ENCODE measurements at places on chromosomes 1 and 21. TPM values are rescaled to one million over a fixed set of nuclear protein-coding genes. Genes with fewer than 3 reads are reported as not detected.

Gene S1PR1
- 10.6 TPM for total RNA-seq

Gene GBP1
- 62.5 TPM for total RNA-seq

GRCh38 chr1:23224739-23225648 lies 7.7 kb upstream of the HTR1D start:
- peak; percentile 52 for DNase-seq

GRCh38 chr1:2447276-2448097 lies 28.6 kb upstream of the PLCH2 start:
- DNase-seq, result no peak

GRCh38 chr1:45375104-45376090 lies 35.2 kb upstream of the MUTYH start:
- DNase-seq, result no peak

DNA sequence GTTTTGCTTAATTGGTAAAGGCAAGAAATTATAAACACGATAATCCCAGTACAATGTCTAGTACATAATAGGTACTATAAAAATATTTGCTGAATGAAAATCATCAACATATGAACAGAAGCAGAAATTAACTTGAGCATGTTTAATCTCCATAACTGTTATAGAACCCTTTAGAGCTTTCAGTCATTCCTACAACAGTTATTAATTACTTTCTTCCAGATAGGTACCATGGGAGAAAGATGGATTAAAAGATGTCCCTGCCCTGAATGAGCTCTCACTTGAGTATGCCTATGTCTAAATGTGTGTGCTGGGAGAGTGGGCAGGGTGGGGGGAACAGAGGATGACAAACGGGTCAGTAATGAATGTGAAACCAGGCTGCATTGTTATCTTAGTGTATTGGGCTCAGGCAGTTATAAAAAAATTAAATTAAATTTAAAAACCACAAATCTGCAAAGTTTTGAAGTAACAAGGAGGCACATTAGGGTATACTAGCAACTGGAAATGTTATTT lies 2.4 kb downstream of the EPS15 start:
- DNase-seq, result peak; percentile 11

DNA sequence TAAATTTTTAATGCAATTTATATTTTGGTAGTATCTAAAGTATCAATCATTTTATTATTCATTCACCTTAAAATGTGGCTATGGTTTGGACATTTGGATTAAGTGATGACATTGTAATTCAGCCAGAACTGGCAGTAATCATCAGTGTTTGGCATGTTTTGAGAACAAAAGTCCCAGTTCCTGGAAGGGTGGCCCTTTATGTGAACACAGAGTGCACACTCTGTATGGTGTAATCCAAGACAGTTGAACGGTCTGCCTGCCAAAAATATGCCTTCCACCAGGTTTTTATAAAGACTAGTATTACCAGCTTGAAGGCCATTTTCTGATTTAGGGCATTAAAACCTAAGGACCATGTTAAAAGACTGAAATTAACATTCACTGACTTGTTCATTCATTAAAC lies 448.7 kb downstream of the LTN1 start:
- no peak for DNase-seq

Gene PCP4L1
- 0.26 TPM for total RNA-seq

GRCh38 chr1:224786533-224787250 lies 142.8 kb upstream of the DNAH14 start:
- DNase-seq, result peak; percentile 58

Gene WLS
- 171 TPM for total RNA-seq

DNA sequence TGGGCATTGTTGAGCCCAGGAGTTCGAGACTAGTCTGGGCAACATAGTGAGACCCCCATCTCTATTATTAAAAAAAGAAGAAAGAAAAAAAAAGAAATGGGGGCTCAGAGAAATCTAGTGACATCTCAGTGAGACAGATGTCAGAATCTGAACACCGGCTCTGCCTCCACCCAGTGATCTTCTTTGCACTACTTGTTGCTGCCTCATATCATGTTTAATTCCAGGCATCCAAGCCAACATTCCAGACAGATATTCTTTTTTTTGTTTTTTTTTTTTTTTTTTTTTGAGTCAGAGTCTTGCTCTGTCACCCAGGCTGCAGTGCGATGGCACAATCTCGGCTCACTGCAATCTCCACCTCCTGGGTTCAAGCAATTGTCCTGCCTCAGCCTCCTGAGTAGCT lies 5.0 kb upstream of the ARL8A start:
- no peak for DNase-seq

GRCh38 chr21:28856588-28857250 lies 136.0 kb downstream of the LTN1 start:
- DNase-seq, result no peak

DNA sequence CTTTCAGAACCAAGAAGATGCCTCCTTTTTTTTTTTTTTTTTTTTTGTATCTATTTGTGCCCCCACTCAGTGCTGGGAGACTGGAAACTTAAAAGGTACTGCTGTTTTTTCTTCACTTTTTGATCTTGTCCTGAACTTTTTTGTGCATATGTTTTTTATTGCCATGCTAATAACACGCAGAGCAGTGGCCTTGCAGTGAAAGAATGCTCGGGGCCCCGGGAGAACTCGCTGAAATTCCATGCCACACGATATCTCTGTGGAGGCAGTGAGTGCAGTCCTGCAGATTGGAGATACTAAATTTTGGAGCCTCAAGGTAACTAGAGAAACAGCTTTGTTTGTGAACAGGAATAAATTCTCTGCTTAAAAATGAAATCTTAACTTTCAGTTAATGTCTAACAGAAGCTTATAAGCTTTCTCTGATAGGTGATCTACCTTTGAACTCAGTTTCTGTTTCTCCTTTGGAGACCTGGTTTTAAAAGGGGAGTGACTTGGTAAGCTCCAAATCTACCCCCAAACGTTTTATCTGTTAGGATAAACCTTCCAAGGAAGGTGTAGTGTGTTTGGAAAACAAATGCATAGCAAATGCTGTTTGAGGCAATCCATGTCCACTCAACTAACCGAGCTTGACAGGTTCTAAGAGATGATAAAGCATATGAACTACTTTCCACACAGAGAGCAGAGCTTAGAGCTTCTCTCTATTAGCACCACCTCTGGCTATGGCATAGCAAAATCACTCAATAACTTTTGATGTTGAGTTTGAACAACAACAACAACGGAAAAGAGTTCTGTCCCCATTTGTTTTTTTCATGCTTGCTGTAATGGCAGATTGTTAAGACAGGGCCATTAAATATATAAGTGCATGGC lies 113.7 kb upstream of the PLXNA2 start:
- DNase-seq, result no peak

Gene CA14
- total RNA-seq, result 1.2 TPM

DNA sequence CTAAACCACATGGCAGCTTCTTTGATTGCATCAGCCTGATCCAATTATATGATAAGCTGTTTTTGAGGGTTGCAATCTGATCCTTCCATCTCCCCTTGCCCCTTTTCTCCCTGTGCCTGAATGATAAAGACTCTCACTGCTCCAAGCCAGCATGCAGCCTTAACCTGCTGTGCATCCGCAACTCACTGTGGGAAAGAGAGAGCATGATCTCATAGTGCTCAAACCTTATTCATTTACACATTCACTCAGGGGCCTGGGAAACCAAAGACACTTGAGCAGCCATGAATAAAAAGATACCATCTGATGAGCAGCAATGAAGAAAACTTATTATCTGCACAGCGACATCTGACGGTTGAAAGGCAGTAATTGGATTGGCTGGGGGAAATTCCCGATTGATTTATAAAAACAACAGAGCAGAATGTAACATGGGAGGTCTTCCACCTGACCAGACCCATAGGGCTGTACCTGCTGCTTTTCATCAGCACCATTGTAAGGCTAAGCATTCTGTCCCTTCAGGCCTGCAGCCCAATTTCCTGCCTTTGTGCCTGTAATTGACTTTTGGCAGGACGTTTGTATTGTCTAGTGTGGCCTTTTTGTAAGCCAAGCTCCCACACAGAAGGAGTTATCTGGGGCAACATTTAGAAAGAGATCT lies 62.5 kb downstream of the KIAA0040 start:
- DNase-seq, result no peak

Gene KRTAP20-4
- total RNA-seq, result not detected

Gene RNU1-2
- total RNA-seq, result 1,553 TPM

DNA sequence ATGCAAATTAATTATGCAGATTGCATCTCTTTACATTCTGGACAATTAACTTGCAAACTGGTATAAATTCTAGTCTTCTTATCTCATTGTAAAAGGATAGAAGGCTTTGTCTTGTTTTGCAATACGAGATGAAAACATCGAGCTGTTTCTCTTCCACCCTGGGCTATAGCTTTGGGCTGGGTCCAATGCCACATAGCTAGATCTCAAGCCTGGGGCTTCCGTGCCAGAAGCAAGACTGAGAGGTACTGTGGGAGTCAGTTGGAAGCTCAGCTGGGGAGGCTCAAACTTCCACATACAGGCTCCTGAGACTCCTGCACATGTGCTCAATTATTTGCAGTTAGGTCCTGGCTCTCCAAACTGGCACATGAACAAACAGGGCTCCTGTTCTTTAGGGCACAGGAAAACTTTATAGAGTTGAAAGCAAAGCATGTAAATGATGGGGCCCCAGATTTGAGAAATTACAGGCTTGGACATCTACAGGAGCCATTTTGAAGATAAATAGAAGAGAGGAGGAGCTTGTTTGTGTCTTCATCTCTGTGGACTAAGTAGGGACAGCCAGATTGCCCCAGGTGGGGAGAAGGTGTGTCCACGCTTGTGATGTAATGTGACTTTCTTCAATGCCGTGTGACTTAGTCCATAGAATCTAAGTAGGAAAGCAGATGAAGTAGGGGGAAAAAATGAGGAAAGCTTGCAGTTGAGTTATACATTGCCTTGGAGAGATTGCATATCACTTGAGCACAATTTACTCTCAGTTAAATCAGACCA lies 65.9 kb upstream of the SIPA1L2 start:
- no peak for DNase-seq

GRCh38 chr1:185646202-185646683 lies 87.9 kb upstream of the HMCN1 start:
- peak; percentile 99 for DNase-seq

GRCh38 chr1:175287849-175288248 lies 95.3 kb upstream of the KIAA0040 start:
- DNase-seq, result no peak

- no peak for DNase-seq
Observed at GRCh38 chr1:207128336-207128921, 24.4 kb downstream of the C4BPA start.

Gene LPAR3
- total RNA-seq, result 0.91 TPM

DNA sequence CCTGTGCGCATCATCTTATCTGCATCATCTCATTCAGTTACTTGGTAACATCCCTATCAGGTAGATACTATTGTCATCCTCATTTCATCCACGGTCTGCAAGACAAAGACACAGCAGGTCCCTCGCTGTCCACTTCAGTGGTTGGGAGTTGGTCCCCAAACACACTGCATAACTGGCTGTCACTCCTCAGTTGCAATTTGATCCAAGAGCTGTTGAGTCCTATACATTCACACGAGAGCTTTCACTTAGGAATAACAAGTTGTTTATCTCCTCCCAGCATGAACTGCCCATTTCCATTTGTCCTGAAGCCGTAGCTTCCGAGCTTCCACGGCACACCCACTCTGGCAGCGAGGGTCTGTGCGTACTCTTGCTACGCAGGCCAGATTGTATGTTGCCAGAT lies 472.0 kb downstream of the CAMTA1 start:
- DNase-seq, result no peak

Gene BCL2L15
- 0.14 TPM for total RNA-seq

DNA sequence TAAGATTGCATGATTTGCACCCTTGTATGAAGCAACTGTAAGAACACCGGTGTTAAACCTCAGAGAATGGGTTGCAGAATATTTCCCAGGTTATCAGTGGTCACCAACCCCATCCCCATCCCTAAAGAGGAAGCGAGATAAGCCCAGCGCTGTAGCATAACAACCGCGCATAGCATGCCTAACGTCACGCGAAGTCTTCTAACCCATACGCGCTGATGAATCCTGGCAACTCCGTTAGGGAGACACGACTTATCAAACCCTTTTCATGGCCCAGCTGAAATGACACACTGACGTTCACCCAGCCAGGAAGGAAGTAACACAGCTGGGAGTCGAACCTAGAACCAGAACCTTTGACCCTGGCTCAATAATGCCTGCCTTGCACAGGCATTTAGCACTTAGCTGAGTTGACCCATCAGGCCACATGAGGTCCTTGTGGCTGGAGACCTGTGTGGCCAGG lies 24.2 kb downstream of the TMEM51 start:
- no peak for DNase-seq

Gene SARS1
- total RNA-seq, result 355 TPM

DNA sequence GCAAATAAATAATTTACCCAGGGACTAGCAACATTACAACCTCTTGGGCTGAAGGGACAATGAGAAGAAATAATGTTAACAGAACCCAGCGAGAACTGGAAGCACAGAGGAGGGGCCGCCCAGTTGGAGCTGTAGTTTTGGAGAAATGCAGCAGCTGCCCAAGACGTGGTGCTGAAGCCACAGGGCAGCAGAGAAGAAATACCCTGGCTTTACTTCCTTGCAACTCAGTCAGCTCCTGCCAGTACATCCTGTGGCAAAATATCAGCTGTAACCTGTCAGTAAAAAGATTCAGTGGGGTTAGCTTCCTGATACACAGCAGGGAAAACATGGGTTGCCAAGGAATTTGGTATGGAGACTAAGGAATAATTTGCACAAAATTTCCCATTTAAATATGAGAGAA lies 283.6 kb upstream of the USP25 start:
- DNase-seq, result no peak

All from astrocyte (in vitro differentiated cells and primary cell).